ENCODE measurements at places on chromosomes 2 and 18. TPM values are rescaled to one million over a fixed set of nuclear protein-coding genes. Genes with fewer than 3 reads are reported as not detected.
A peak's percentile ranks its signal among the peaks of the same experiment; 100 is the strongest.

- no peak for DNase-seq
- H3K4me3 ChIP-seq: no peak overlapping the region
- H3K36me3 ChIP-seq: no peaks in the 10 kb centered on the region
- H3K27ac ChIP-seq: no peak overlapping the region
Measured at GRCh38 chr2:70673041-70673647, 94.9 kb downstream of the ADD2 start.

GRCh38 chr18:42578792-42579191, 536.7 kb downstream of the RIT2 start:
- H3K4me3 ChIP-seq: no peak overlapping the region
- H3K36me3 ChIP-seq: no peaks in the 10 kb centered on the region
- DNase-seq: no peak
- H3K27me3 ChIP-seq: no peaks in the 10 kb centered on the region
- H3K27ac ChIP-seq: no peak overlapping the region

Gene LAPTM4A
- 31.0 TPM for total RNA-seq

Gene COL6A3
- 7.0 TPM for total RNA-seq

Gene ASTL
- total RNA-seq: 16.2 TPM

- peak overlapping the region; percentile 56 for H3K27ac ChIP-seq
- no peaks in the 10 kb centered on the region for H3K36me3 ChIP-seq
- peaks cover 10% of the 10 kb centered on the region for H3K4me1 ChIP-seq
- H3K27me3 ChIP-seq: no peaks in the 10 kb centered on the region
- H3K4me3 ChIP-seq: no peak overlapping the region
- DNase-seq: no peak
Measured at GRCh38 chr2:151766437-151767153, 32.3 kb upstream of the NEB start.

GRCh38 chr2:149556452-149556851, 31.1 kb downstream of the MMADHC start:
- no peak overlapping the region for H3K27ac ChIP-seq
- no peak overlapping the region for H3K4me3 ChIP-seq
- H3K27me3 ChIP-seq: no peaks in the 10 kb centered on the region
- no peak for DNase-seq
- H3K36me3 ChIP-seq: no peaks in the 10 kb centered on the region

- H3K27ac ChIP-seq: peak overlapping the region; percentile 38
- no peaks in the 10 kb centered on the region for H3K36me3 ChIP-seq
- peak overlapping the region; percentile 62 for H3K4me3 ChIP-seq
- DNase-seq: no peak
- H3K27me3 ChIP-seq: no peaks in the 10 kb centered on the region
- peaks cover 12% of the 10 kb centered on the region for H3K4me1 ChIP-seq
Measured at GRCh38 chr2:73112026-73112912, 479 bp downstream of the RAB11FIP5 start.

DNA sequence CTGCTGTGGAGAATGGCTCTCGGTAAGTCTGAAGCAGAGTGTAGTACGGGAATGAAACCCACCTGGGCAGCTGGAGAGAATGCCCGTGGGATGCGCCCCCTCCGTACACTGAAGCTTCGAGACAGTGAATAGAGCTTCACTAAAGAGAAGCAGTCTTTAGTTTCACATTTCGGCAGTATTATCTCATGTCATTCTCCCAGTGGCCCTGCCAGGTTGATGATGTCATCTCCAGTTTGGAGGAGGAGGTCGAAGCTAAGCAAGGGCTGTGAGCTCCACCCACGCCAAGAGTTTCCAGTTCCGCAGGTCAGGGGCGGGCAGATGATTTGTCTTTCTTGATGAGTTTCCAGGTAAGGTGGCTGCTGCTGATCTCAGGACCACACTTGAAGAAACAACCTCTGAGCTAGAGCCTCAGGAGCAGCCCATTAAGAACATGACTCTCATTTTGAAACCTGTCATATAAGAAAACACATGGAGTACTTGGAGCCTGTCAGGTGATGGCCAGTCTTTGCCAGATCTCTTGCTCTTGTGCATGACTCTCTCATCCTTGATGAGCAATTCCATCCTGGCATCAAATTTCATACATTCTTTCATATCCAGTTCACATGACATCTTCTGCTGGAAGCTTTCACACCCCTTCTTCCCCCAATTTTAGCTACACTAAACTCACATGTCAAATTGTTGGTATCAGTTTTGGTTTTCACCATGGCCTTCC, 475.0 kb downstream of the RNF144A start:
- no peak for DNase-seq
- H3K4me1 ChIP-seq: no peaks in the 10 kb centered on the region
- H3K36me3 ChIP-seq: no peaks in the 10 kb centered on the region

Gene FKBP1B
- total RNA-seq: 2.5 TPM

DNA sequence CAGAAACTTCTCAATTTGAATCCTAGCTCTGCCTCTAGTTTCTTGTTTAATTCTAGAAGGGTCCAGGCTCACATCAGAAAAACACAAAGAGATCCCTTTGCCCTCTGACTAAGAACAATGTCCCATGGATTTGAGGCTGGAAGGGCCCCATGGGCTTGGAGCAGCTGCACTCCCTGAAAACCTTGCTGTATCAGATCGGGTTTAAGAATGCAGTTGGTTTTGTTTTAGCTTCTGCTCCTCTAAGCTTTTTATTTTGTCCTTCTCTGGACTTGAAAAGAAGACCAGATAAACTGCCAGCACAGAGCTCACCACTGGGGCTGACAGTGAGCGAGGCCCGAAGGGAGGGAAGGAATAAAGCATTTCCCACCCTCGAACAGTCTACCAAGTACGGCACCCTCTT, 69.2 kb upstream of the WIPF1 start:
- no peaks in the 10 kb centered on the region for H3K27me3 ChIP-seq
- no peak overlapping the region for H3K27ac ChIP-seq
- DNase-seq: no peak

- no peaks in the 10 kb centered on the region for H3K36me3 ChIP-seq
- no peak for DNase-seq
- H3K27ac ChIP-seq: no peak overlapping the region
- H3K4me1 ChIP-seq: no peaks in the 10 kb centered on the region
Measured at GRCh38 chr18:11663439-11664029, 25.5 kb upstream of the GNAL start.

Gene PLGLB1
- total RNA-seq: 3.2 TPM

Gene TDRD15
- 0.04 TPM for total RNA-seq

DNA sequence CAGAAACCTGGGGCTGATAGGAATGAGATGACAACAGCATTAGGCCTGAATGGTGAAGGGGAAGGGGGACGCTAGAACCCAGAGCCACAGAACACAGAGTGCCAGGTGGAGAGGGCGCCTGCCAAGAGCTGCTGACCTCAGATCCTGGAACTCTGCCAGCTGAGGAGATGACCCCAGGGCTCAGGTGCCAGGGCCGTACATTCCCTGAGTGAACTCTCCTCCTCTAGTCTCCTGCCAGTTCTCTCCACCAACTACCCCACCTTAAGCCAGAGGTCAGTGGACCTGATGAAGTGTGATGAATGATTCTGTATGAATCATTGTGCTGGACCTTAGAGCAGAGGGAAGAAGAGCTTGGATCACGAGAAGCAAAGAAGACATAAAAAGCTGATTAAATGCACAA, 1582.2 kb upstream of the ACVR2A start:
- H3K27ac ChIP-seq: no peak overlapping the region
- no peaks in the 10 kb centered on the region for H3K27me3 ChIP-seq
- no peaks in the 10 kb centered on the region for H3K4me1 ChIP-seq
- DNase-seq: no peak
- no peaks in the 10 kb centered on the region for H3K36me3 ChIP-seq

GRCh38 chr2:460861-461260, 173.0 kb upstream of the ALKAL2 start:
- H3K27me3 ChIP-seq: peaks cover 4% of the 10 kb centered on the region
- no peaks in the 10 kb centered on the region for H3K36me3 ChIP-seq
- no peak overlapping the region for H3K27ac ChIP-seq

Gene LMAN2L
- 9.4 TPM for total RNA-seq

GRCh38 chr2:231795525-231796327, 9.5 kb downstream of the COPS7B start:
- no peaks in the 10 kb centered on the region for H3K4me1 ChIP-seq
- H3K4me3 ChIP-seq: no peak overlapping the region
- H3K36me3 ChIP-seq: peaks cover 59% of the 10 kb centered on the region
- no peak for DNase-seq

- H3K27ac ChIP-seq: no peak overlapping the region
- no peak for DNase-seq
- no peak overlapping the region for H3K4me3 ChIP-seq
- no peaks in the 10 kb centered on the region for H3K36me3 ChIP-seq
Measured at GRCh38 chr2:216920143-216920876, 60.4 kb upstream of the TNP1 start.

DNA sequence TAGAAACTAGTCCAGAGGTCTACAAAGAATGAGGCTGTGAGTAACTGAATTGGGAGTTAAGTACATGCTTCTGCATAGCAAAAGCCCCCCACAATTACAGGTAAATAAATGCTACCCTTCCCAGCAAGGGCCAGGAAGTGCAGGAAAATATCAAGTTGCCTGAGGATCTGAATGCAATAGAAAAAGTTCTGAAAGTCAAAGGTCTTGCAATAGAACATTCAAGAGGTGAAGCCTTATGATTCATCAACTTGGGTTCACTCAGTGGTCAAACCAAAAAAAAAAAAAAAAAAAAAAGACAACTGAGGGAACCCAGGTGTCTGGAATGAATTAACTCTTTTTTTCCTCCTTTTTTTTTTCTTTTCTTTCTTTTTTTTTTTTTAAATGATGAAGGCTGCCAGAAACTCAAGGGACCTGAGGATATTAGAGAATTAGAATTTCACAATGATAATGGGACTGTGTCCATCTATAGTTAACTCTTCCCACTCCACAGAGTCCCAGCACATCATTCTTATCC, 42.9 kb upstream of the RFX8 start:
- H3K27ac ChIP-seq: no peak overlapping the region
- H3K4me1 ChIP-seq: peaks cover 5% of the 10 kb centered on the region
- H3K36me3 ChIP-seq: no peaks in the 10 kb centered on the region
- no peak overlapping the region for H3K4me3 ChIP-seq

DNA sequence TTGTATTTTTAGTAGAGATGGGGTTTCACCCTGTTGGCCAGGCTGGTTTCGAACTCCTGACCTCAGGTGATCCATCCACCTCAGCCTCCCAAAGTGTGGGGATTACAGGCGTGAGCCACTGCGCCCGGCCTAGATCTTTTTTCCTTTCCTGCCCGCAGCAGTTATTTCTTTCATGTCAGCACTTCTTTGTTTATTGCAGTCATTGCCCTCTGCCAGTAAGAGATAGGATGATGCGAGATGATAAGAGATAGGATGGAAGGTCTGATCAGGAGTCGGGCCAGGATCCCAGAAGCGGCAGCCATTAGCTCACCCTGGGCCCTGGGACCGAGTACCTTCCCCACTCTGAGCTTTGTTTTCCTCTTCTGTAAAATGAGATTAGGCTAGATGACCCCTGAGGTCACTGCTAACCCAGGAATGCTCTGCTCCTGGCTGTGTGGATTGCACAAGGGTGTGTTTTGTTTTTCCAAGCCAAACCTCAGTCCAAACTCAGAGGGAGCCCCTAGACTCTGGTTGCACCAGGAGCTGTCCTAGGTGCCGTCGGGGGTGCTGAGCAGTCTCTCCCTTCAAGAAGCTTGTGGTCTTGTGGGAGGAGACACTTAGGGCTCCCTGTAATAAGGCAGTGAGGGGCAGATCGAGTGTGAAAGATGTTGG, 63.3 kb downstream of the LPIN1 start:
- H3K27me3 ChIP-seq: no peaks in the 10 kb centered on the region
- H3K4me3 ChIP-seq: no peak overlapping the region
- no peak for DNase-seq

Gene ZNF512
- total RNA-seq: 21.8 TPM

Gene CRYBA2
- total RNA-seq: not detected

Gene QPCT
- 3.9 TPM for total RNA-seq

DNA sequence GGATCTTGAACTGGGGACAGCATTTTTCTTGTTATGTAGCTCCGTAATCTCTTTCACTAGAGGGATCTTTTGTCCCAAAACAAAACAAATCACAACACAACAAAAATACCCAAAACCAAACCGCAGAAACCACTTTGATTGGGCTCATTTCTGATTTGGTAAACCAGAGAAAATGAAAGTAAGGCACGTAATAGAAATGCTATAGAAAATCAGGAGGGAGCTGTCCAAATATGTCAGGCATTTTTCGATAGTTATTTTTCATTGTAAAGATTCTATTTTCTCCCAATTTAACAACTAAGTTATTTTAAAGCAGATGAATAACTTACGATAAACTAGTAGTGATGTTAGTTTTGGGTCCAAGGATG, 406.5 kb downstream of the XIRP2 start:
- peaks cover 8% of the 10 kb centered on the region for H3K4me1 ChIP-seq
- H3K27me3 ChIP-seq: peaks cover 10% of the 10 kb centered on the region
- H3K4me3 ChIP-seq: no peak overlapping the region
- H3K36me3 ChIP-seq: no peaks in the 10 kb centered on the region
- H3K27ac ChIP-seq: no peak overlapping the region

DNA sequence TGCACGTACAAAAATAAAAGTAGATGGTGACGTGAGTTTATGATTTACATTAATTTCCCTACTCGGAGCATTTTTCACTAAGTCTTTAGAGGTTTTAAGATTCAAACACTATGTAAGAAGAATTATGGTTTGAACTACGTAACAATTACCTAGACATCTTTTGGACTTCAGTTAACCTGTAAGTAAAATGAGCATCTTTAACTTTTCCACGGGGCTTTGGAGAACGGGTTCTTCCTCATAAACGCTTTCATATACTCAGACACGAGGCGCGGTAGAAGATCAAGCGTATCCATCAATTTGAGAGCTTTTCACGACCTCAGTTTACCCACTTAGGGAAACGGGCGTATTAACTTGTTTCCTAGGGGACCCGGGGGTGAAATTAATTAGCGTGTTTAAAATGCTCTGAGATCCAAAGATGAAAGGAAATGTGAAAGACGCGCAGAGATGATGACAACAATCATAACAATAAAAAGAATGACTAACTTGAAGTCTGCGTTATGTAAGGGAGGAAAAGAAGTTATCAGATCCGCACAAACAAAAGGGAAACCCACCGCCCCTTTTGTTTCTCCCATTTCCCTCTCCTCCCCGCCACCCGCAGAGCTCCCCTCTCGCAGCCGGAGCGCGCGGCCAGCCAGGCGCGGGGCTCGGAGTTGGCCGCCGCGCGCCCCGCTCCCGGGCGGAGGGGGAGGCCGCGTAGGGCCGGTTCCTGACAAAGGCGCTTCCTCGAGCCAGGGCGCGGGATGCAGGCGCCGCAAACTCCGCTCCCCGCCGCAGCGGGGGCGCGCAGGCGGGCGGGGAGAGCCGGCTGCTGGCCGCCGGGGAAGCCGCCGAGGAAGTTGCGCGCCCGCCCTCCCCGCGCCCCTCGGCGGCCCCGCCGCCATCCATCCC, 807 bp downstream of the PELI1 start:
- peak overlapping the region; percentile 97 for H3K4me3 ChIP-seq
- H3K27ac ChIP-seq: peak overlapping the region; percentile 82

DNA sequence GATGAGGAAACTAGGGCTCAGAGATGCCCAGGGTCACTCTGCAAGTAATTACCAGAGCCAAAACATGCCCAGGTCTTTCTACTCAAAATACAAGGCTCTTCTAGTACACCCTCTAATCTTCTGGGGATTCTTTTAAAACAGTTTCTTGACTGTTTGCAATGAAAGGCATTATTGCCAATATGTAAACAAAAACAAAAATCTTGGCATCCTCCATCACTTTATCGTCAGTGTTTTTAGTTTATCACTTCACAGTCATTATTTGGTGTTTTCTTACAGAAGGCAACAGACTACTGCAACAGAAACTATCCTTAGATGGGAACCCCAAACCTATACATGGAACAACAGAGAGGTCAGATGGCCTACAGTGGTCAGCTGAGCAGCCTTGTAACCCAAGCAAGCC, 71.0 kb downstream of the KCTD18 start:
- H3K4me1 ChIP-seq: no peaks in the 10 kb centered on the region
- H3K27me3 ChIP-seq: no peaks in the 10 kb centered on the region
- no peaks in the 10 kb centered on the region for H3K36me3 ChIP-seq
